ENCODE measurements at places on chromosomes 16 and 17.

DNA sequence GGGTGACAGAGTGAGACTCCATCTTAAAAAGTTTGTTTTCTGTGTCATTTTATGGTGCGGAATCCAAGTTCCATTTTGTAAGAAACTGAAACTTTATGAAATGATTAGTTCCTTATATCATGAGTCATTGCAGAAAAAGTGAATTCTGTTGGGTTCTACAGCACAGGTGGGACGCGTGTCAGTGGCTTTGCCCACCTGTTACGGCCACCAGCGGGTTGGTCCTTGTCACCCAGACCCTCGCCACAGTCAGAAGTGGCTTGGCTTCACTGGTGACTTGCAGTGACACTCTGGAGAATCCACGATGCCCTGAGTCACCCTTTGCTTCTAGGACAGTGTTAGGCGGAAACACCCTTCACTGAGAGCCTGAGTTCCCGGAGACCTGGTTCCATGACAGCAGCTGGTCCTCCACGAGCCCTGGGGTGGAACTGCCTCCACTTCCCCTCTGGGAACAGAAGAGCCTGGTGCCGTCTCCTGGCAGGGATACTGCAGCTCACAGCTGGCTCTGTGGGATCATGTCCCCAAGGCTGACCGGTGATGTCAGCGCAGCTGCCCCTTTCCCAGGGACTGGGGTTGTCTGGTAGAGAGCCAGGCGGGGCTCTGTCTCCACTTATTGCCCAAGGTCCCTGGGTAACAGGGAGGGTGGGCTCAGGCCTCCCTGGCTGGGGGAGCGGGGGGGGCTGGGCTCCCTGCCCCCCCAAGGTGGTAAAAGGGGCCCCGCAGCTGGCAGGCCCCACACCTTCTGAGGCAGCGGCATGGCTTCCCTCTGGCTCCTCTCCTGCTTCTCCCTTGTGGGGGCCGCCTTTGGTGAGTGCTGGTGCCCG, at the start of gene CTRB1:
TSS of gene CTRB1 (plus strand) at position 733 of the 821 bp plus-strand sequence. CDS start at position 753, 20 bp downstream.
- no peaks in the 10 kb centered on the region for H3K36me3 ChIP-seq
- H3K4me1 ChIP-seq: peaks cover 9% of the 10 kb centered on the region
- H3K4me3 ChIP-seq: peak within 1 kb of the TSS; percentile 44

GRCh38 chr17:75009139-75009724, 3.2 kb upstream of the MRPL58 start:
- peaks cover 3% of the 10 kb centered on the region for H3K36me3 ChIP-seq
- H3K4me3 ChIP-seq: no peak overlapping the region

DNA sequence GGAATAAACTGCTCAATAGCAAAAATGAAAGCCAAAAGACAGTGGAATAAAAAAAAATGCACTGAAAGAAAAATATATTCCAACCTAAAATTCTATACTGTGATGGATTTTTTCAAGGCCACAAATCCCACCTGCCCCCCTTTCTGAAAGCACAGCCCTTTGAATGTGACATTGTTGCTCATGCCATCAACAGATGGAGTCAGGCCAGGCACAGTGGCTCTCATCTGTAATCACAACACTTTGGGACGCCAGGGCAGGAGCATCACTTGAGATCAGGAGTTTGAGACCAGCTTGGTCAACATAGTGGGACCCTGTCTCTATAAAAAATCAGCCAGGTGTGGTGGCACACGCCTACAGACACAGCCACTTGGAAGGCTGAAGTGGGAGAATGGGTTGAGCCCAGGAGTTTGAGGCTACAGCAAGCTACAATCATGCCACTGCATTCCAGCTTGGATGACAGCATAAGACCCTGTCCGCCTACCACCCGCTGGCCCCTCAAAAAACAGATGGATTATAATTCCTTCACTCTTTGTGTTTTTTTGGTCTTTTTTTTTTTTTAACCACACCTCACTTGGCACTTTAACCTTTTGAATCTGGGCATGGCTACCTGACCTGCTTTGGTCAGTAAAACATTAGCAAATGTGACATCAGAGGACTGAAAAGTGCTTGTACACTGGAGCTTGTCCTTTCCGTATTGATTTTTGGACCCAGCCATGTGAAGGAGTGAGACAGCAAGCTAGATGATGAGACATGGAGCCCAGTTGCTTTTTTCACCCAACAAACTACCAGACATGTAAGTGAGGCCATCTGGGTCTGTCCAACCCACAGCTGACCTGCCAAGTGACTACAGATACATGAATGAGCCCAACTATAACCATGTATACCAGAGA, 36.3 kb downstream of the GLG1 start:
- peaks cover 5% of the 10 kb centered on the region for H3K36me3 ChIP-seq
- H3K4me1 ChIP-seq: peaks cover 30% of the 10 kb centered on the region
- H3K27ac ChIP-seq: no peak overlapping the region
- no peak overlapping the region for H3K4me3 ChIP-seq
- DNase-seq: no peak
- no peaks in the 10 kb centered on the region for H3K27me3 ChIP-seq

GRCh38 chr17:20852239-20852989, 190.4 kb downstream of the USP22 start:
- peak overlapping the region; percentile 75 for H3K4me3 ChIP-seq
- H3K27ac ChIP-seq: no peak overlapping the region
- no peak for DNase-seq
- no peaks in the 10 kb centered on the region for H3K36me3 ChIP-seq

DNA sequence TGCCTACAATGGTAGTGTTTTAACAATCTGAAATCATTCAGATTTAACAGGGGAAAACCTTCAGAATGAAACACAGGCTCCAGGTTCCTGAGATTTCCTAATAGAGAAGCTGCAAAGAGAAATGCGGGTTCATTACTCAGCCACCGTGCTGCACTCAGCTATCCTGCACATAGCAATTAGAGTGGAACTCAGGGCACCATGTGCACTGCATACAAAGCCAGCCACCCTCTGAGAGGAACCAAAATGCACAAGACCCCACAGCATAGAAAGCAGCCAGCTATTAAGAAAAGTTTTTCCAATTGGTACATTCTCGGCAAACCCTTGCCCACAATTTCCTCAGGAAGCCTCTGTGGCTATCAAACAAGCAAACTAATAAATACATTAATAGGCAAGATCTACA, 37.4 kb downstream of the TOM1L2 start:
- H3K4me3 ChIP-seq: no peak overlapping the region
- peaks cover 16% of the 10 kb centered on the region for H3K4me1 ChIP-seq
- H3K27me3 ChIP-seq: no peaks in the 10 kb centered on the region
- no peaks in the 10 kb centered on the region for H3K36me3 ChIP-seq
- DNase-seq: no peak

- H3K4me3 ChIP-seq: no peak overlapping the region
- H3K36me3 ChIP-seq: peaks cover 64% of the 10 kb centered on the region
- no peak for DNase-seq
- H3K27ac ChIP-seq: no peak overlapping the region
- peaks cover 67% of the 10 kb centered on the region for H3K4me1 ChIP-seq
These were observed 7.2 kb downstream of the EEF2K start for GRCh38 chr16:22213236-22213635.

DNA sequence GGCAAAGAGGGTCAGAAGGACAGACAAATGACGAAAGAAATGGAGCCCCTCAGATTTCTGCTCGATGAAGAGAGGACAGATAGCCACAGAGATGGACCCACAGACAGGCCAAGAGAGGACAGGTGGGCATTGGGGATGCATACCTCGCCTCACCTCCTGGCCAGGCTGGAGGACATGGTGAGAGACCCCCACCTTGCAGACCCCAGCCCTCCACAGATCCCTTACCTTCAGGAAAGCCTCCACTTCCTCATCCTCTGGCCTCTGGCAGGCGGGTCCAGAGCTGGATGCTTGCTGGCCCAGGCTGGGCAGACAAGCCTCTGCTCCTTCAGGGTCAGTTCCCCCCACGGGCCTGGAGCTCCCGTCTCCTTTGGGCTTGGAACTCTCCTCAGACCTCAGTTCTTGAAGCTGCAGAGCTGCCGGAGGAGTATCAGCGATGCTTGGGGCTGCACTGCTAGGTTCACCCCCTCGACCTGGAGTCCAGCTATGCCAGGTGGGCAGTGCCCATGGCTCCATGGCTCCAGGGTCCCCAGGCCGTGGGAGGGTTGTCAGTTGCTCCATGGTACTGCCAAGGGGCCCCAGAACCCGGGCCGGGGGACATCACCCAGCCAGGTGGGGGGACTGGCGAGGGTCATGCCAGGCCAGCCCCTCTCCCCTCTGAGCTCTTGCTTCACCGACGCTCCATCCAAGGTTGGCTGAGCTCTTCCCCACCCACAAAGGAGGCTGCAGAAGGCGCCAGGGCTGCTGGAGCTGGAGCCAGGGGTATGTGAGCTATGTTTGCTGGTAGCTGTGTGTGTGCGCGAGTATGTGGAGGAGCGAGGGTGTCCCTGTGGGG, 1.0 kb downstream of the TSPOAP1 start:
- H3K4me3 ChIP-seq: peak overlapping the region; percentile 81
- H3K27ac ChIP-seq: peak overlapping the region; percentile 100
- peaks cover 61% of the 10 kb centered on the region for H3K4me1 ChIP-seq
- peaks cover 40% of the 10 kb centered on the region for H3K36me3 ChIP-seq
- peak; percentile 55 for DNase-seq
- H3K27me3 ChIP-seq: peaks cover 39% of the 10 kb centered on the region

- no peak overlapping the region for H3K27ac ChIP-seq
- no peaks in the 10 kb centered on the region for H3K36me3 ChIP-seq
- H3K4me1 ChIP-seq: no peaks in the 10 kb centered on the region
- no peak overlapping the region for H3K4me3 ChIP-seq
These were observed 44.7 kb upstream of the PRSS54 start for GRCh38 chr16:58339452-58339981.

- no peak overlapping the region for H3K4me3 ChIP-seq
- H3K27me3 ChIP-seq: peaks cover 37% of the 10 kb centered on the region
- H3K27ac ChIP-seq: no peak overlapping the region
- no peaks in the 10 kb centered on the region for H3K36me3 ChIP-seq
These were observed 124.9 kb upstream of the HSBP1 start for GRCh38 chr16:83682868-83683235.

DNA sequence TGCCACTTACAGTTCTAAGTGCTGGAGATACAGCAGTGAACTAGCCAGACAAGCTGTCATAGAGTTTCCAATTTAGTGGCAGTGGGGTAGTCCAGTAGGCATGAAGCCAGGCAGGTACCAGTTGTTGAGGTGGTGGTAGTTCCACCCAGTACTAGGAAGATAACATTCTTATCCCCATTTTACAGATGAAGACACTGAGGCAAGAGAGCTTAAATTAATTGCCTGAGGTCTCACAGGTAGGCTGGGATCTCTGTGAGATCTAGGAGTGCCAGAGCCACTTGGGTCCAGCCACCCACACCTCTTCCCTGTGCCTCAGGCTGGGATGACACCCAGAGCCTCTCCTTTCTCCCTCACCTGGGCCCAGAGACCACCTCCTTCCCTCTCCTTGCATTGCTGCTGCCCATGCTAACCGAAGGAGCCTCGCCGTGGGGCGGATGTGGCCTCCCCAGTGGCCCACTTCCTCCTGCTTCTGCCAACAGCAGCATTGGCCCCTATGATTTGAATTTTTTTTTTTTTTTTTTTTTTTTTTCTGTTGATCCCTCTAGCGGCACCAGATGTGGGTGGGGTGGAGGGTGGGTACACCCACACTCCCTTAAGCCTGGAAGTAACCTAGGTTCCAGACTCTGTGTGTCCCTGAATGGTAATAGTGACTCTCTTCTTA, 114.0 kb downstream of the PRKCB start:
- peaks cover 17% of the 10 kb centered on the region for H3K36me3 ChIP-seq
- H3K4me3 ChIP-seq: peak overlapping the region; percentile 54
- no peaks in the 10 kb centered on the region for H3K27me3 ChIP-seq
- H3K4me1 ChIP-seq: peaks cover 94% of the 10 kb centered on the region
- DNase-seq: peak; percentile 55
- peak overlapping the region; percentile 89 for H3K27ac ChIP-seq

GRCh38 chr16:25950586-25951281, 259.0 kb downstream of the HS3ST4 start:
- H3K4me3 ChIP-seq: no peak overlapping the region
- DNase-seq: no peak
- no peaks in the 10 kb centered on the region for H3K27me3 ChIP-seq

DNA sequence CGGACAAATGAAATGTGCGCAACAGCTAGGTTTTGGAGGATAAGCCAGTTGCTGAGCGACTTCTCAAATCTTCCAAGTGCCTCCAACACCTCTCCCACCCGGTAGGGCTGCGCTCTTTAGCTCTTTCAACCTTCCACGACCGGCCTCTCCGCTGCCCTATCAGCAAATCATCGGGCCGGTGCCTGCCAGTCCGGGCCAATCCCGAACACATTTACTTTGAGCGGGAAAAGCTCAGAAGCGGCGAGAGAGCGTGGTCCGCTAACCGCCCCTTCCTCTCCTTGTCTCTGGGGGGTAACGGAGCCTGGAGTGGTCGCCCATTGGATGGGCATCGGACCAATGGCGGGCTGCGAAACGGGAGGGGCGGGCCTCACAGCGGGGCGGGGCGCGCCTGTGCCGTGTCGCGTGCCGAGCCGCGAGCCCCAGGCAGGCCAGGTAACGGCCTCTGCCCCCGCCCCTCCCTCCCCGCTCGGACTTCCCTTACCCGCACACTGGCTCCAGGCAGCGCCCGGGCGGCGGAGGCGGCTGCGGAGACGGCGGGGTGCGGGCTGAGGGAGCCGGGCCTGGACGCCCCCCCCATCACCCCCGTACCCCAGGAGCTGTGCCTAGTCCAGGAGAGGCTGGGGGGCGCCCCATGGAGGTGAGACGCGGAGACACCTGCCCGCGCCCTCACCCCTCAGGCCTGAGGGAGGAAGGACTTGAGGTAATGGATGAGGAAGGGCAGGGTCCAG, at the start of gene MEIOC:
TSS of gene MEIOC (plus strand) at position 486 of the 728 bp plus-strand sequence. CDS start at position 632, 146 bp downstream.
- H3K4me1 ChIP-seq: peaks cover 2% of the 10 kb centered on the region
- peak within 1 kb of the TSS; percentile 70 for H3K4me3 ChIP-seq
- peak; percentile 7 for DNase-seq
- H3K36me3 ChIP-seq: peaks cover 5% of the 10 kb centered on the region

GRCh38 chr16:56281249-56281805, 90.0 kb downstream of the GNAO1 start:
- no peaks in the 10 kb centered on the region for H3K36me3 ChIP-seq
- peak overlapping the region; percentile 53 for H3K27ac ChIP-seq
- peaks cover 56% of the 10 kb centered on the region for H3K4me1 ChIP-seq
- no peak overlapping the region for H3K4me3 ChIP-seq
- H3K27me3 ChIP-seq: peaks cover 3% of the 10 kb centered on the region
- DNase-seq: no peak

DNA sequence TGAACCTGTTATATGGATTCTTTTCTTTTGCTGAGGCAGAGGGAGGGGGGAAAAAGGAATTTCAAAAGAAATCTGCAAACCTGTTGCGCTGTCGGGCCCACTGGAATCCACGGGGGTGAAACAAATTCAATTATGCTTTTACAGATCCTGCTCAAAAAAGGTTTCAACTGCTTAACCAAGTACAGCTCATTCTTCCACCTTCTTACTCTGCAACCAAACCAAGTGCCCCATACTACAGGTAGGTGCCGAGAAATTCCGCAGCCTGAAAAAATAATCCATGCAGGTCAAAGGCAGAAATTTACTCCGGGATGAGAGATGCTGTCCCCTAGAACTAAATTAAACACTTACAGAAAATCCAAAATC, 416 bp downstream of the RNF43 start:
- H3K27me3 ChIP-seq: no peaks in the 10 kb centered on the region
- H3K27ac ChIP-seq: peak overlapping the region; percentile 11
- no peak overlapping the region for H3K4me3 ChIP-seq
- H3K36me3 ChIP-seq: no peaks in the 10 kb centered on the region

Measured in stimulated activated naive B cell treated with anti-CD40 and anti-IgM and Interleukin-4, amounts not matched to agents 10 μg/mL and 1 μg/mL and 100 μg/mL, for 72 hours (primary cell).